ENCODE measurements at places on chromosomes 13 and 19.

- no peak for DNase-seq
These were observed 218.7 kb downstream of the POSTN start for GRCh38 chr13:37379841-37380240.

GRCh38 chr13:21825186-21825585, 154.3 kb downstream of the FGF9 start:
- DNase-seq: no peak

- DNase-seq: no peak
These were observed 41.0 kb downstream of the RASL11A start for GRCh38 chr13:27311518-27312210.

- peak; percentile 64 for DNase-seq
These were observed 22.2 kb downstream of the SIGLEC5 start for GRCh38 chr19:51607920-51608562.

GRCh38 chr13:97174638-97175037, 47.5 kb upstream of the MBNL2 start:
- no peak for DNase-seq

GRCh38 chr13:106349080-106349931, 186.2 kb downstream of the EFNB2 start:
- peak; percentile 44 for DNase-seq

DNA sequence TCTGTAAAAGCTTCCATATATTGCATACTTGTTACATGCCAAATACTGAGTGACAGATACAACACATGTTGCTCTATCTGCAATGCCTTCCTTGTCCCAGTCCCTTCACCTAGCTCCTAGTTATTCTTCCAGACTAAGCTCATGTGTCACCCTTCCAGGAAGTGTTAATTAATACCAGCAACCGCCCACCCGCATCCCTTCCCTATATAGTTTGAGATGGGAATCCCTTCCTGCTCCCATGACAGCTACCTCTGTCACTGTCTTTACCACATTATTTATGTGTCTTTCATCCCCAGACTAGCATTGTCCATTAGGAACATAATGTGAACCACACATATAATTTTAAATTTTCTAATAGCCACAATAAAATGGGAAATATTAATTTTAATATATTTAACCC, 49.5 kb upstream of the FRY start:
- no peak for DNase-seq

DNA sequence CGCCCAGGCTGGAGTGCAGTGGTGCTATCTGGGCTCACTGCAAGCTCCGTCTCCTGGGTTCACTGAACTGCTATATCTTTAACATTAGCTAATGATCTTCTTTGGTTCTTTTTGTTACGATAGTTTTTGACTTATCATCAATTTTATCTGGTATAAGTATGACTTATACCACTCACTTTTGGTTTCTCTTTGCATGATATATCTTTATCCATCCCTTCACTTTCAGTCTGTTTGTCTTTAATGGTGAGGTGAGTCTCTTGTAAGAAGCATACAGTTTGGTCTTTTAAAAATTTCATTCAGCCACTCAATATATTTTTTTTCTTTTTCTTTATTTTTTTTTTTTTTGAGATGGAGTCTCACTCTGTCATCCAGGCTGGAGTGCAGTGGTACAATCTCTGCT, 58.4 kb downstream of the ADGRE1 start:
- no peak for DNase-seq

- no peak for DNase-seq
These were observed 3.1 kb upstream of the LYPD3 start for GRCh38 chr19:43468354-43469159.

DNA sequence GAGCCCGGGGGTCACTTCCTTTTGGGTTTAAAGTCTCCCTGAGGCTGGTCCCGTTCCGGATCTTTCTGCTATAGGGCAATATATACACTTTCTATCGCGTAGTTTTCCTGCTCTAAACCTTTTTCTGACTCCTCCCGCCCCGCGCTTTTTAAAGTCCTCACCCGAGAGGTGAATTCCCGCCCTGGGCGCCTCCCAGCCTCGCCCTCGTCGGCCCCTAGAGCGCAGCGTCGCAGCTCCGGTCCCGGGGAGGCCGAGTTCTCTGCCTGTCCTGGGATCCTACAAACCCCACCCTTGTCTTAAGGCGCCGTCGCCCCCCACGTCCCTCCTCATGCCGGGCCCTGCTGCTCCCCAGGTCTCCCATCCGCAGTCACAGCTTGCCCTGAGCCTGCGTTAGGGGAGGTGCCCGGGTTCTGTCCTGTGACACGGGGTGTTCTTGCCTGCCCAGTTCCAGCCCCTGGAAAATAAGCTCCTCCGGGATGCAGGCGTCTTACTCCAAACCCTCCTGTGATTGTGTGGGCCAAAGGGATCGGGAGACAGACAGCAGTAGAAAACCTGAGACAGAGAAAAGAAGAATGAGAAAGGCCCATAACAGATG, 491 bp downstream of the ZNF525 start:
- DNase-seq: no peak

DNA sequence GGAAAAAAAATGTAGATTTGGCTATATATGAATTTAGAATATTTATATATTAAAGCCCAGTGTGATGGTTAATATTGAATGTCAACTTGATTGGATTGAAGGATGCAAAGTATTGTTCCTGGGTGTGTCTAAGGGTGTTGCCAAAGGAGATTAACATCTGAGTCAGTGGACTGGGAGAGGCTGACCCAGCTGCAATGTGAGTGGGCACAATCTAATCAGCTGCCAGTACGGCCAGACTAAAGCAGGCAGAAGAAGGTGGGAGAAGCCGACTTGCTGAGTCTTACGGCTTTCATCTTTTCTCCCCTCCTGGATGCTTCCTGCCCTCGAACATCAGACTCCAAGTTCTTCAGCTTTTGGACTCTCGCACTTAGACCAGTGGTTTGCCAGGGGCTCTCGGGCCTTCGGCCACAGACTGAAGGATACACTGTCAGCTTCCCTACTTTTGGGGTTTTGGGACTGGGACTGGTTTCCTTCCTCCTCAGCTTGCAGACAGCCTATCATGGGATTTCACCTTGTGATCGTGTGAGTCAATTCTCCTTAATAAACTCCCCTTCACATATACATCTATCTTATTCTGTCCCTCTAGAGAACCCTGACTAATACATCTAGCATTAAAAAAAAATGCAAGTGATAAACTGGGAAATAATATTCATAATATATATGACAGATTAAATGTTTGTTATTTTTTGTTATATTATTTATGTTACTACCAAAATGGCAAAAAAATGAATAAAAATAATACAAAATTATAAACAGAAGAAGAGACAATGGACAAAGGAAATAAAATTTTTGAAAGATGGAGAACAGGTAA, 122.4 kb downstream of the DLEU7 start:
- DNase-seq: no peak

DNA sequence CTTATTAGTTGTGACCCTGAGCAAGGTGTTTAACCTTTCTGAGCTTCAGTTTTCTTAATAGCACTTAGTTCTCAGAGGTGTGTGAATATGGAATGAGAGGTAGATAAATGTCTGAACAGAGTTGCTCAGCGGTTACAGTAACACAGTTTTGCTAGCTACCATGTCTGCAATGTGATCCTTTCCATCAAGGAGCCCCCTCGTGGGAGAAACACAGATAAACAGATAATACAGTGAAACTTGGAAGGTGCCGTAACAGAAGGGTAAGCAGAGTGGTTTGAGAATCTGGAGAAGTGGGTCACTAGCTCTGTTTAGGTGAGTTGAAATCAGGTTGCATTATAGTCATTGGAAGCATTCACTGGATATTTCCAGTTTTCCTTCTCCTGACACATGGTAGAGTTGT, 38.9 kb downstream of the IRS2 start:
- no peak for DNase-seq

- DNase-seq: no peak
These were observed 22.8 kb upstream of the CCNE1 start for GRCh38 chr19:29789007-29789406.

DNA sequence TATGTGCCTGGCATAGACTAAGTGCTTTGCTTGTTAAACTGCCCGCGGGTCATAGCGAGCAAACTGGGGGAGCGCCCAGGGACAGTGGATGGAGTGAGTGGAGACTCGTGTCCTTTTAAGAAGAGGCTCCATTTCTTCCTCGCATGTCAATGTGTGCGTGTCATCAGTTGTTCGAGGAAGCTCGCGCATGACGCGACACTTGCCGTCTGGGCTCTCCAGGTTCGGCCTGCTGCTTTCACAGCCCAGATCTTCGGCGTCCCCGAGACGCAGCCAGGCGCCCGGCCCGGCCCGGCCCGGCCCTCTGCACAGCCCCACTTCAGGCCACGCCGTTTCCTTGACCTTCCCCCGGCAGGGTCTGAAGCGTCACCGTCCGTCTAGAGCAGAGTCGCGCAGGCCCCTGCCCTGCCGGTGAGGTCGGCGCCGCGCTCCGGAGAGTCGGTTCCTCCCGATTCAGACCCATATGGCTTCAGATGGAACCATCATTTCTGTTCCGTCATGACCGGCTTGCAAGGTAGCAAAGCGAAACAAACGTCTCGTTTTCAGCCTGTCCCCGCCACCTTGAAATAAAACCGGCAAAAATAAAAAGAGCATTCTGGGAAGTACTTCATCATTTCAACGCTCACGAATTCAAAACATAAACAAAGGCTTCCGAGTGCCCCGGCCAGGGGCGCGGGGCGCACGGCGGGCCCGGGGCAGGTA, 599 bp upstream of the ARHGEF7 start:
- peak; percentile 63 for DNase-seq

GRCh38 chr19:55471266-55471665, 5.2 kb upstream of the ZNF628 start:
- DNase-seq: no peak

- no peak for DNase-seq
These were observed 55.7 kb upstream of the ZNF507 start for GRCh38 chr19:32289566-32290210.

DNA sequence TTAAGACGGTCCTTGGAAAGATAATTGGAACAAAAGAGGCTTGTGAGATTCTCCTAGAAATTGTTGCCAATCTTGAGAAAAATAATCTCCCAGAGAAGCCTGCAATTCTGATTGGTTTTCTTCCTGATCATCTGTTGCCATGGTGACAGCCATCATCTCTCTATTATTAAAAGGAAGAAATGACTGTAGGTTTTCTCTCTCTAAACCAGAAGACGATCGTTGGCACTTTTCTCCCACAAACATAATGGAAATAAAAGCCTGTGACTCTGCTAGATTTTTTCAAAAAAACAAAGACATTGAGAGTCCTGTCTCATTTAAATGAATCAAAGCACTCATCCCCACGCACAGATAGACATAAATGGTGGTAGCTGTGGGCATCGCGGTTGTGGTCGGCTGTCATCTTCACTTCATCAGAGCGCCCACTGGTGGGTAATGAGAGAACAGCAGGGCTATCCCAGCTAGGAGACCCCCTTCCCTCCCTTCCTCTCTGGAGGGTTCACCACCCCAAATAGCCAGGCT, 21.7 kb upstream of the CALM3 start:
- no peak for DNase-seq

DNA sequence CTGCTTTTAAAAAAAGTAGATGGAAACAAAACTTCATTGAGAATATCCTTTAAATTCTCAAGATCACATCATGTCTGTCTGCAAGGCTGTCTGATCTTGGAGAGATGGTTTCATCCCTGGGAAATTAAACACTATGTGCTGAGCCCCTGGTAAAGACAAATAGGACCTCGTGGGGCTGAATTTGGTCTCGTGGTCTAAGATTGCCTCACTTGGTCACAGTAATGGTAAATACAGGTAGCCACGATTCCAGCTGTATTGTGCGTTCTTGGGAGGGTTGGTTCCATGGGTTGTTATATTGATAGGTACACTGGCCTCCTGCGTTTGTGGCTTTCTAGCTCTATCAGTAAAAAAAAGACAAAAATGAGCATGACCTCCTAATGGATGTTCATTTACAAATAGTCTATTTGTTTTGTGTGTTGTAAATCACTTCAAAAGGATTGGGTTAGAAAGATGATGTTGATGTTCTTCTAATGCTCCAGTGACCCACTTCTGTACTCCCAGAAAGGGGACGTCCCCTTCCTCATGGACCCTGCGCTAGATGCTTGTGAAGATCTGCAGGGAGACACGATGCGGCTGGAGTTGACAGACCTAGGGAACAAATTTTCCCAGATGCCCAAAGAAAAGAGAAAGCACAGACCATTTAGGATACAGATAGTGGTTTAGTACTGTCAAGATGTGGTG, 1.8 kb downstream of the CEBPG start:
- no peak for DNase-seq

- DNase-seq: no peak
These were observed 256.0 kb downstream of the UQCRFS1 start for GRCh38 chr19:28956961-28957360.

GRCh38 chr19:46716672-46717033, 261 bp downstream of the PRKD2 start:
- DNase-seq: no peak

DNA sequence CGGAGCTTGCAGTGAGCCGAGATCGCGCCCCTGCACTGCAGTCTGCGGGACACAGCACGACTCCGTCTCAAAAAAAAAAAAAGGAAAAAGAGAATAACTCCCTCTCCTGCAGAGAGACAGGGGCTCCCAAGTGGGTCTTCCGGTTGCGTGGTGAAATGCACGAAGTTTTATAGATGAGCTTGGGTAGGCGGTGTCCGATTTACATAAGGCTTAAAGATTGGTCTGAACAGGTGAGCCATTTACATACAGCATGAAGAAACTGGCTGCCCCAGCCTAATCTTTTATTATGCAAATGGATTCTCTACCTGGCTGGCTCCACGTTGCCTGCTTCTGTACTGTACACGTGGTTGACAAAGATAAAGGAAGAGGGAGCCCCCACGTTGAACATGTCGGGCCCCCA, 19.5 kb downstream of the ADGRE2 start:
- no peak for DNase-seq

DNA sequence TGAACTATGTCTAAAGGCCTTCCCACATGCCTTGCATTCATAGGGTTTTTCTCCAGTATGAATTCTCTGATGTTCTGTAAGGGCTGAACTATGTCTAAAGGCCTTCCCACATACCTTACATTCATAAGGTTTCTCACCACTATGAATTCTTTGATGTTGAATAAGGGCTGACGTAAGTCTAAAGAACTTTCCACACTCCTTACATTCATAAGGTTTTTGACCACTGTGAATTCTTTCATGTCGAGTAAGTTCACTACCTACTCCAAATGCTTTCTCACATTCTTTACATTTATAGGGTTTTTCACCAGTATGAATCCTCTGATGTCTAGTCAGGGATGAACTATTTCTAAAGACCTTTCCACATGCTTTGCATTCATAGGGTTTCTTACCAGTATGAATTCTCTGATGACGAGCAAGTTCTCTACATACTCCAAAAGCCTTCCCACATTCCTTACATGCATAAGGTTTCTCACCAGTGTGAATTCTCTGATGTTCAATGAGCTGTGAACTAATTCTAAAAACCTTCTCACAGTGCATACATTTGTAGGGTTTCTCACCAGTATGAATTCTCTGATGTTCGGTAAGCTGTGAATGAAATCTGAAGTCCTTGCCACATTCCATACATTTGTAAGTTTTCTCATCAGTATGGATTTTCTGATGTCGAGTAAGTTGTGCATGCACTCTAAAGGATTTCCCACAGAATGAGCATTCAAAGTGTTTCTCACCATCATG, 19.1 kb upstream of the ZNF260 start:
- no peak for DNase-seq
